ENCODE measurements at places on chromosomes 16 and 17. TPM values are rescaled to one million over a fixed set of nuclear protein-coding genes. Genes with fewer than 3 reads are reported as not detected.

DNA sequence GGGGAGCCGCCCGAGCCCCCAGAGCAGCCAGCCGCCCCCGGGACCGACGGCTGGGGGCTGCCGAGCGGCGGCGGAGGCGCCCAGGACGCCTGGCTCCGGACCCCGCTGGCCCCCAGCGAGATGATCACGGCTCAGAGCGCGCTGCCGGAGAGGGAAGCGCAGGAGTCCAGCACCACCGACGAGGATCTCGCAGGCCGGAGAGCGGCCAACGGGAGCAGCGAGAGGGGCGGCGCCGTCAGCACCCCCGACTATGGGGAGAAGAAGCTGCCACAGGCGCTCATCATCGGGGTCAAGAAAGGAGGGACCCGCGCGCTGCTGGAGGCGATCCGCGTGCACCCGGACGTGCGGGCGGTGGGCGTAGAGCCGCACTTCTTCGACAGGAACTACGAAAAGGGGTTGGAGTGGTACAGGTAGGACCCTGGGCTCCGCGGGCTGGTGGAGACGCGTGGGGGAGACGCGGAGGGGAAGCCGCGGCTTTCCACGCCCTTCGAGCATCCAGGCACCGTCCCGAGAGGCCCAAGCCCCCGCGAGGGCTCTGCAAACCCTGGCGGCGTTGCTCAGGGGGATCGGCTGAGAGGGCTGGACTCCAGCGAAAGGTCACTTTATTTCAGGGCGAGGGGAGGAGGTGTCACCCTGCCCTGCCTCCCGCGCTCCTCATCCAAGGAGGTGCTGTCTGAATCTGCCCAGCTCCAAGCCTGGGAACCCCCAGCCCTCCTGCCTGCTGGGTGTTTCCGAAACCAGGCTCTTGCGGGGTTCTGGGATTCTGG lies 1.2 kb downstream of the HS3ST4 start:
- DNase-seq: no peak
- H3K27me3 ChIP-seq: peaks cover 62% of the 10 kb centered on the region
- no peak overlapping the region for H3K4me3 ChIP-seq

GRCh38 chr16:57264950-57265371 lies 19.5 kb downstream of the PLLP start:
- no peak overlapping the region for H3K27ac ChIP-seq
- DNase-seq: no peak
- no peaks in the 10 kb centered on the region for H3K36me3 ChIP-seq
- H3K27me3 ChIP-seq: no peaks in the 10 kb centered on the region

GRCh38 chr17:4174556-4174955 lies 31.6 kb downstream of the CYB5D2 start:
- no peak overlapping the region for H3K4me3 ChIP-seq
- no peaks in the 10 kb centered on the region for H3K27me3 ChIP-seq
- DNase-seq: no peak
- peak overlapping the region; percentile 9 for H3K27ac ChIP-seq
- H3K36me3 ChIP-seq: peaks cover 29% of the 10 kb centered on the region

GRCh38 chr17:80970044-80970761 lies 21.4 kb upstream of the CHMP6 start:
- peaks cover 4% of the 10 kb centered on the region for H3K4me1 ChIP-seq
- peaks cover 8% of the 10 kb centered on the region for H3K27me3 ChIP-seq
- H3K4me3 ChIP-seq: peak overlapping the region; percentile 22
- H3K27ac ChIP-seq: peak overlapping the region; percentile 84

SLC43A2 gene
- 2.1 TPM for total RNA-seq

DNA sequence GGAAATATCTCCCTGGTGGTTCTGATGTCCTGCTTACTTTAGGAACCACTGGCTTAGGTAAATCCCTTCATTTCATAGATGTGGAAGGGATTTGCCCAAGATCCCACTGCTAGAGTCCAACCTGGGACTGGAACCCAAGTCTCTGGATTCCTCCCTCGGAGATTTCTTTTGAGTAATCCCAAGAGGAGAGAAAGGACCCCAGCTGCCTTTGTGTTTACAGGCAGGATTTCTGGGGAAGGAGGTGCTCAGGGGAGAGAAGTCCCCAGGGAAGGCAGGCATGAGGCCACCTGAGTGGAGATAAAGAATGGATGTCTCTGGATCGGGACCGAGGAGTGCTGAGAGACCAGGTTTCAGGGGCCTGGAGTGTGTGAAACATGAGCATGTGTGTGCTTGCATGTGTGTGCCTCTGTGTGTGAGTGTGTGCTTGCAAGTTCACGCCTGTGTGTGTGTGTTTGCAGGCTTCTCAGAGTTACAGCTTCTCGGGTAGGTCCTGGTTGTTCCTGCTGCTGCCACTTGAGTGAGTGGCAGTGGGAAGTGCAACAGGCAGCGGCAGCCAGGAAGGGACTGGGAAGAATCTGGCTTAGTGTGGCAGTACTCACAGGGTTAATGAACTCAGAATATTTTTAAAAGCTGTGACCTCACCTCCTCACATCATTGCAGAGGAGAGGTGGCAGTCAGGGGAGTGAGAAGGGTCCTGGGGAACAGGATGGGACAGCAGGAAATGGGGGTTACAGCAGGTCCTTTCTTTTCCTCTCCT lies 2.2 kb downstream of the KCNH6 start:
- H3K27me3 ChIP-seq: peaks cover 28% of the 10 kb centered on the region
- H3K27ac ChIP-seq: no peak overlapping the region
- H3K4me3 ChIP-seq: no peak overlapping the region
- DNase-seq: no peak
- no peaks in the 10 kb centered on the region for H3K36me3 ChIP-seq

GRCh38 chr17:57600074-57600473 lies 145.0 kb downstream of the CCDC182 start:
- H3K27ac ChIP-seq: peak overlapping the region; percentile 100
- peaks cover 19% of the 10 kb centered on the region for H3K36me3 ChIP-seq
- H3K4me3 ChIP-seq: peak overlapping the region; percentile 74
- no peaks in the 10 kb centered on the region for H3K27me3 ChIP-seq

- H3K27ac ChIP-seq: no peak overlapping the region
- peaks cover 15% of the 10 kb centered on the region for H3K27me3 ChIP-seq
- H3K4me3 ChIP-seq: peak overlapping the region; percentile 74
Measured at GRCh38 chr17:7177954-7178477, 1.2 kb downstream of the ASGR1 start.

GRCh38 chr16:78884204-78884603 lies 716.3 kb downstream of the MAF start:
- no peak for DNase-seq
- H3K27ac ChIP-seq: no peak overlapping the region
- H3K4me1 ChIP-seq: no peaks in the 10 kb centered on the region
- H3K4me3 ChIP-seq: no peak overlapping the region
- H3K36me3 ChIP-seq: peaks cover 2% of the 10 kb centered on the region

DNA sequence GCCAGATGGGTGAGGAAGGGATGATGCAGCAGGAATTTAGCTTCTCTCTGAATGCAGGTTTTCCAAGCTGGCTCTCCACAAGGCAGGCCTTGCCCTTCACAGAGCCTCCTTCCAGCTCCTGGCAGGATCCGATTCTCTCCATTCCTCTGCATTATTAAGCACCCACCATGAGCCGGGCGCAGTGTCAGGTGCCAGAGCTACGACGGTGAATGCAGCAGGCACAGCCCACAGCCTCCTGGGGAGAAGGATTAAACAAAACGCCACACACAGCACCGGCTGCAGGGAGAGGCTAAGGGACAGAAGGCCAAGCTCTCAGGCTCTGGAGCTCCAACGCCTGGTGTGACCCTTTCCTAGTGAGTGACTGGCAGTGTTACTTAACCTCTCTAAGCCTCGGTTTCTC lies 7.1 kb upstream of the MT2A start:
- no peak overlapping the region for H3K4me3 ChIP-seq
- no peak overlapping the region for H3K27ac ChIP-seq
- no peak for DNase-seq
- peaks cover 19% of the 10 kb centered on the region for H3K4me1 ChIP-seq
- no peaks in the 10 kb centered on the region for H3K36me3 ChIP-seq

- peaks cover 6% of the 10 kb centered on the region for H3K4me1 ChIP-seq
- no peak for DNase-seq
- H3K27me3 ChIP-seq: peaks cover 8% of the 10 kb centered on the region
- H3K4me3 ChIP-seq: no peak overlapping the region
- H3K27ac ChIP-seq: no peak overlapping the region
- H3K36me3 ChIP-seq: no peaks in the 10 kb centered on the region
Measured at GRCh38 chr17:56774650-56775049, 59.1 kb downstream of the C17orf67 start.

- peaks cover 4% of the 10 kb centered on the region for H3K27me3 ChIP-seq
- no peaks in the 10 kb centered on the region for H3K36me3 ChIP-seq
- DNase-seq: peak; percentile 3
- H3K4me3 ChIP-seq: no peak overlapping the region
Measured at GRCh38 chr16:48505705-48506104, 104.3 kb downstream of the N4BP1 start.

GRCh38 chr17:13485327-13485726 lies 116.4 kb downstream of the HS3ST3A1 start:
- H3K27ac ChIP-seq: no peak overlapping the region
- no peak overlapping the region for H3K4me3 ChIP-seq
- H3K4me1 ChIP-seq: no peaks in the 10 kb centered on the region
- H3K36me3 ChIP-seq: no peaks in the 10 kb centered on the region
- H3K27me3 ChIP-seq: no peaks in the 10 kb centered on the region

KRTAP2-4 gene
- not detected for total RNA-seq

TNK1 gene
- 6.5 TPM for total RNA-seq
